Stimulated activated CD4-positive, alpha-beta T cell treated with anti-CD3 and anti-CD28 coated beads, Interleukin-1b, Interleukin-23, amount 100 ng/mL, for 1 hour (primary cell): ENCODE measurements at places on chromosomes 6 and 20.

GRCh38 chr6:77341058-77341986, 122.0 kb downstream of the HTR1B start:
- no peak for DNase-seq

DNA sequence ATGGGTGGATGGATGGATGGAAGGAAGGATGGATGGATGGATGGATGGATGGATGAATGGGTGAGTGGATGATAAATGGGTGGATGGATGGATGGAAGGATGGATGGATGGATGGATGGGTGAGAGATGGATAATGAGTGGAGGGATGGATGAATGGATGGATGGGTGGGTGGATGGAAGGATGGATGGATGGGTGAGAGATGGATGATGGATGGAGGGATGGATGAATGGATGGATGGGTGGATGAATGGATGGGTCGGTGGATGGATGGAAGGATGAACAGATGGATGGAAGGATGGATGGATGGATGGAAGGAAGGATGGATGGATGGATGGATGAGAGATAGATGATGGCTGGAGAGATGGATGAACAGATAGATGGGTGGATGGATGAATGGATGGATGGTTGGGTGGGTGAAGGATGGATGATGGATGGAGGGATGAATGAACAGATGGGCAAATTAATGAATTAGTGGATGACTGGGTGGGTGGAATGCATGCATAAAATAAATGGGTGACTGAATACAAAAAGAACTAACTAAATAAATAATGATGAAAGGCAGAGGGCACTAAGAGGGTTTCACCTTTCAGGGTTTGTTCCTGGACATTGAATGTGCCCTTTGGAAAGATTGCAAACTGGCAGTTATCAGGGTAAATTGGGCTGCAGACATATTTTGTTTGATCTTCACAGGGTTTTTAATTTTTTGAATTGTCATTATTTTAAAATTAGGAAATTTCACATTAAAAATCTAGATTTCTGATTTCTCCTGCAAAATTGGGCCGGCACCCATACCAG, 50.9 kb upstream of the PTPN1 start:
- DNase-seq: no peak

DNA sequence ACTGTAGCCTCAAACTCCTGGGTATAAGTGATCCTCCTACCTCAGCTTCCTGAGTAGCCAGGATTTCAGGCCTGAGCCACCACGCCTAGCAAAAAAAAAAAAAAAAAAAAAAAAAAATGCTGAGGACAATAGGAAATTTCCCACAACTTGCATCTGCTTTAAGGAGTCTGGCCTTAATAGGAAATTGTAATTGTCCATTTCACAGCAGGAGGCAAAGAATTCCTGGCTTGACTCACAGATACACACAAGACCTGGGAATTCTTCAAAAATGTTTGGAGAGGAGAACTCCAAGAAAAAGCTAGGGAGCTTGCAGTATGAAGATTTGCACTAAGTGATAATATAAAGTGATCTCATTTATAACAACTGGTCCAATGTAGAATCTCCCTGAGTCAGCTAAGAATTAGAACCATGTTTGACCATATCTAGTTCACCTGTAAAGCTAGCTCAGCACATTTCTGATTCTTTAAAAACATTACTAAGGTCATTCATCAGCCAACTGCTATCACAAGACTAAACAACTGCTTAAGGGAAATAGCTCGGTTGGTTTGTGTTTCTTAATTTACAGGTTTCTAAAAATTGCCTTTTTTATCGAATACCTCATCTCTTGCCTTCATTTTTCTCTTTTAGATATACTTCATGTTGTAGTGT, 80.2 kb upstream of the SLC2A12 start:
- DNase-seq: no peak

- DNase-seq: no peak
Observed at GRCh38 chr6:108627692-108628550, 67.2 kb downstream of the FOXO3 start.

DNA sequence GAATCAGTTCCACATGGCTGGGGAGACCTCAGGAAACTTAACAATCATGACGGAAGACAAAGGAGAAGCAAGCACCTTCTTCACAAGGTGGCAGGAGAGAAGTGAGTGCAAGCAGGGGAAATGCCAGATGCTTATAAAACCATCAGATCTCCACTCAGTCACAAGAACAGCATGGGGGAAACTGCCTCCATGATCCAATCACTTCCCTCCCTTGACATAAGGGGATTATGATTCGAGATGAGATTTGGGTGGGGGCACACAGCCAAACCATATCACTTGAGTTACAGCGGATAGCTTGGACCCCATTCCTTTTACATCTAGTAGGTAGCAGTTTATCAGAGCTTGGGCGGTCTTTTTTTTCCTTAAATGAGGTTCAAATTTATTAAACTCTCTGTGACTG, 19.1 kb downstream of the AFDN start:
- no peak for DNase-seq

DNA sequence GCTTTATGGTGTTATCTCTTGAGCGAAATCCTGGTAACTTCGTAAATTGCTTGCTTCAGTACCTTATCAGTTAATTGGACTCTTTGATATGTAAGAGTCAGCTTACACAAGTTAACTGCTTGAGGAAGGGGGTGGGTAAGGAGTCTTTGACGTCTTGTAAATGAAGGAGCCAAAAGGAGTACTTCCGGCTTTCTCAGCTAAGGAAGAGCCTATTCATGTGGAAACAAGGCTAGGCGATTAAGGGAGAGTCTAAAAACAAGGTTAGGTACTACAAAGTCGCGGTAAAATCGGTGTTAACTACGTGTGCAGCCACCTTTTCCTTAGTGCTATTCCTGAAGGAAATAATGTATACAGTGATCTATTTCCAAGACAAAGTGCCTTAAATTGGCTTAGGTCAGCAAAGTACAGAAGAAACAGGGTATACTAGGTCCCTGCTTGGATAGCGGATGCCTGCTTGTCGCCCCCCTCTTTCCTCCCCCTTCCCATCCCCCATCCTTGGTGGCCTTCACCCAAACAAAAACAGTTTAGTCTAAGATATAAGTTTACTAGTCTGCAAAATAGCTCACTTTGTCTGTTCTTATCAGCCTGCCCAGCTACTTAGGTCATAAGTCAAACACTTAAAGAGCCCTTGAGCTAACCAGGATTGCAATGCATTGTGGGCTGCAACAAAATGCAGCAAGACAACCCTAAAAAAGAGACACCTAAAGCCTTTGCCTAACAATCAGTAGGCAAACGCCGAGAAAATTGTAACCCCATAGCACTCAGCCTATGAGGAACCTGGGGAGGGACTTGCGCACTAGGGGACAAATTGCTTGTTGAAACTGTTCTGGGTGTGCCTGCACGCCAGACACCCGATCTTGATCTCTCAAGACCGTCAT, 147.3 kb downstream of the TRIM27 start:
- DNase-seq: no peak

GRCh38 chr20:61668065-61668650, 397.5 kb downstream of the TAF4 start:
- DNase-seq: no peak

GRCh38 chr6:128531696-128532095, 11.3 kb upstream of the PTPRK start:
- no peak for DNase-seq

DNA sequence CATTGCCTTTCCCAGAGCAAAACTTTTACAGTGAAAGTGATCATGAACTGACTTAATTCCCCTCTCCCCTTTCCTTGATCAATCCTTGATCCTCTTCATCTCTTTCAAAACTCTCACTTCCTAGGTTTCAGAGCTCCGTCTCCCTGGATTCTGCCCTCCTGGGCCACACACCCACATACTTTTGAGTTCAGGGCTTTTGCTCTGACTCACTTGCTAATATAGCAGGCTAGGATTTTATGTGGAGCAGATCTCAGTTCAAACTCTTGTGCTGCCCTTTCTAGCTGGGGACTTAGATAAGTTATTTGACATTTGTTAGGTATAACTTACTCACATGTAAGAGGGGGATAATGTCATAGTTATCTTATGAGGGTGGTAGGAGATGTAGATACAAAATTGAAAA, 109.1 kb upstream of the MLIP start:
- DNase-seq: no peak

DNA sequence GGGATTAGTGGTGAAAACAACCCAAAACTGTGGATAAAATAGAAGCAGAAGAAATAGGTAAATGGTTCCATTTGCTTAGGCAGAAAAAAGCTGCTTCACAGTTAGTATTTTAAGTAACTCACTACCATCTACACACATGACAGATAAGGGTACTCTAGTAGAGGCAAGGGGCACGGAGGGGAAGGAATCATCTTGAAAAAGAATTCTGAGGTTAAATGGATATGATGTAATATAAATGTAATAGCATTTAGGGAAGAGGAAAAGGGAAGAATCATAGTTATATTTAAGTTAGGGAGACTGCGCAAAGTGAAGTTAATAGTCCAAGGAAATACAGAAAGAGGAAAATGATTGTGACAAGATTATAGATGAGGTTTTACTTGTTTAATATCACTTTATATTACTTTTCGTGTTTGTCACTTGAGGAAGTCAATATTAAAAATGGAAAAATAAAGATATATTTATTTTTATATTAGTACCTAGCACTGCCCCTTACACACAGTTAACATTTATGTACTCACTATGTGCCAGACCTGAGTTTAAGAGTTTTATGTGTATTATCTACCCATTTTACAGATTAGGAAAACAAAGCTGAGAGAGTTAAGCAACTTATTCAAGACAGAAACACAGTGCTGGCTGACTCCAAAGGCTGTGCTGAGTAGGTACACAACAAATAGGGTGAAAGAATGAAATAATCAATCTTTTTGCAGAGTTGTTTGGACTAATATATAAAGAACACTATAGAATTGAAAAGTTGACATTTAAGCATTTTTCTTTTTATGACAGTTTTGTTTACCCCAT, 128.1 kb downstream of the REV3L start:
- DNase-seq: no peak

GRCh38 chr20:62063315-62063980, 2.2 kb downstream of the TAF4 start:
- no peak for DNase-seq

- DNase-seq: no peak
Observed at GRCh38 chr6:122059918-122060317, 339.5 kb upstream of the HSF2 start.

GRCh38 chr6:20846602-20847028, 312.4 kb downstream of the CDKAL1 start:
- no peak for DNase-seq
